ENCODE measurements at places on chromosomes 16 and 17. TPM values are rescaled to one million over a fixed set of nuclear protein-coding genes. Genes with fewer than 3 reads are reported as not detected.
A peak's percentile ranks its signal among the peaks of the same experiment; 100 is the strongest.

Gene ATF7IP2
- 32.8 TPM for total RNA-seq

Gene NLRP1
- 10.4 TPM for total RNA-seq

Gene CDH3
- 142 TPM for total RNA-seq

Gene KRT31
- not detected for total RNA-seq

Gene PKMYT1
- 74.7 TPM for total RNA-seq

Gene GPRC5C
- total RNA-seq = 17.1 TPM

Gene SYCE1L
- 5.8 TPM for total RNA-seq

Gene ITGB4
- 5.6 TPM for total RNA-seq

Gene TVP23A
- 3.1 TPM for total RNA-seq

Gene SEPTIN12
- total RNA-seq = not detected

Gene ACSM2B
- total RNA-seq = not detected

- H3K4me1 ChIP-seq = no peaks in the 10 kb centered on the region
- no peaks in the 10 kb centered on the region for H3K27me3 ChIP-seq
- no peaks in the 10 kb centered on the region for H3K36me3 ChIP-seq
- no peak for DNase-seq
Observed at GRCh38 chr16:19137201-19138128, 23.7 kb downstream of the ITPRIPL2 start.

- no peak overlapping the region for H3K27ac ChIP-seq
- peaks cover 7% of the 10 kb centered on the region for H3K4me1 ChIP-seq
- H3K4me3 ChIP-seq = no peak overlapping the region
Observed at GRCh38 chr17:49483599-49484509, 11.2 kb upstream of the NGFR start.

DNA sequence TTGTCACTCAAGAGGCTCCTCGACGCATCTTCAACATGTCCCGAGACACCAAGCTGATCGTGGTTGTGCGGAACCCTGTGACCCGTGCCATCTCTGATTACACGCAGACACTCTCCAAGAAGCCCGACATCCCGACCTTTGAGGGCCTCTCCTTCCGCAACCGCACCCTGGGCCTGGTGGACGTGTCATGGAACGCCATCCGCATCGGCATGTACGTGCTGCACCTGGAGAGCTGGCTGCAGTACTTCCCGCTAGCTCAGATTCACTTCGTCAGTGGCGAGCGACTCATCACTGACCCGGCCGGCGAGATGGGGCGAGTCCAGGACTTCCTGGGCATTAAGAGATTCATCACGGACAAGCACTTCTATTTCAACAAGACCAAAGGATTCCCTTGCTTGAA lies 101.0 kb downstream of the HS3ST2 start:
- H3K27me3 ChIP-seq = no peaks in the 10 kb centered on the region
- no peak overlapping the region for H3K27ac ChIP-seq
- DNase-seq = no peak
- no peaks in the 10 kb centered on the region for H3K4me1 ChIP-seq

GRCh38 chr17:82076785-82077591 lies 11.4 kb upstream of the DUS1L start:
- no peaks in the 10 kb centered on the region for H3K4me1 ChIP-seq
- no peak for DNase-seq
- peaks cover 21% of the 10 kb centered on the region for H3K36me3 ChIP-seq
- H3K4me3 ChIP-seq = no peak overlapping the region

DNA sequence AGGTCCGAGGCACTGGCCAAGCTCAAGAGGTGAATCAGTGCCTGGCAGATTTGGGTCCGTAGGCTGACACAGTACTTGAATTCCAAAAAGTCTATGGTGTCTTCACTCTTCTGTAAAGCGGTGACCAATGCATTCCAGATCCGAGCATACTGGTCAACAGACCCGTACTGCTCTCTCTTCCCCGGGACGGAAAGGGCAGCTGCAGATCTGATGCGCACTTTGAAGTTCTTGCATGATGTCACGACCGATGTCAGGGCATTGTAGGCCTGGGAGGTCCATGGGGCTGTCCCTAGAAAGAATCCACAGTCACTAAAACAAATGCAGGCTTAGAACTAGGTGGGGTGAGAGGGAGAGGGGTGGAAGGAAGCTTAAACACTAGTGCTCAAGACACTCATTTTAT lies 34.9 kb downstream of the HEATR6 start:
- no peaks in the 10 kb centered on the region for H3K27me3 ChIP-seq
- H3K4me3 ChIP-seq = no peak overlapping the region
- no peak for DNase-seq
- H3K36me3 ChIP-seq = peaks cover 49% of the 10 kb centered on the region

- no peaks in the 10 kb centered on the region for H3K36me3 ChIP-seq
- H3K4me3 ChIP-seq = no peak overlapping the region
- no peaks in the 10 kb centered on the region for H3K27me3 ChIP-seq
- no peaks in the 10 kb centered on the region for H3K4me1 ChIP-seq
Observed at GRCh38 chr17:69654981-69655855, 240.7 kb downstream of the MAP2K6 start.

GRCh38 chr17:28391401-28391800 lies 14.6 kb downstream of the SLC46A1 start:
- H3K27me3 ChIP-seq = no peaks in the 10 kb centered on the region
- no peak overlapping the region for H3K4me3 ChIP-seq
- no peak overlapping the region for H3K27ac ChIP-seq
- H3K4me1 ChIP-seq = no peaks in the 10 kb centered on the region
- no peak for DNase-seq
- H3K36me3 ChIP-seq = no peaks in the 10 kb centered on the region

DNA sequence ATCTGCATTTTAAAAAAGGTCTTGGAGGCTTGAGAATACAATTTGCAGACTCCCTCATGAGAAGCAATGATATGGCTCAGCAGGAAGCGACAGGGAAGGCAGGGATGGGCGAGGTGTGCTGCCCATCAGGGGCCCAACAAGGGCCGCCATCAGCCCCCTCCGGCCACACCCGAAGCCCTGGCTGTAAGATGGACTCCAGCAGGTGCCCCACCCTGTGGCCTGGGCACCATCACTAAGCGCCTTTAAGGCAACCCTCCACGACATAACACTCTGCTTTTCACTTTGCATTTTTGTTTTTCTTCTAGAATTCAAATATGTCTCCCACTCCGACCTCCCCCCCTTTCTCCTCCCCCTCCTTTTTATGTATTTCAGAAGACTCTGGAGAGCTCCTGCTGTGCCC lies 52.2 kb upstream of the RCVRN start:
- H3K4me3 ChIP-seq = no peak overlapping the region
- H3K36me3 ChIP-seq = no peaks in the 10 kb centered on the region
- H3K27ac ChIP-seq = no peak overlapping the region
- H3K27me3 ChIP-seq = peaks cover 2% of the 10 kb centered on the region

- no peak for DNase-seq
- H3K27me3 ChIP-seq = no peaks in the 10 kb centered on the region
- no peaks in the 10 kb centered on the region for H3K36me3 ChIP-seq
- H3K4me1 ChIP-seq = peaks cover 7% of the 10 kb centered on the region
- no peak overlapping the region for H3K4me3 ChIP-seq
Observed at GRCh38 chr17:51372345-51373004, 112.1 kb downstream of the UTP18 start.

GRCh38 chr17:66290101-66290722 lies 12.2 kb upstream of the PRKCA start:
- no peak overlapping the region for H3K4me3 ChIP-seq
- H3K27me3 ChIP-seq = no peaks in the 10 kb centered on the region
- no peak overlapping the region for H3K27ac ChIP-seq
- no peaks in the 10 kb centered on the region for H3K4me1 ChIP-seq
- no peak for DNase-seq

DNA sequence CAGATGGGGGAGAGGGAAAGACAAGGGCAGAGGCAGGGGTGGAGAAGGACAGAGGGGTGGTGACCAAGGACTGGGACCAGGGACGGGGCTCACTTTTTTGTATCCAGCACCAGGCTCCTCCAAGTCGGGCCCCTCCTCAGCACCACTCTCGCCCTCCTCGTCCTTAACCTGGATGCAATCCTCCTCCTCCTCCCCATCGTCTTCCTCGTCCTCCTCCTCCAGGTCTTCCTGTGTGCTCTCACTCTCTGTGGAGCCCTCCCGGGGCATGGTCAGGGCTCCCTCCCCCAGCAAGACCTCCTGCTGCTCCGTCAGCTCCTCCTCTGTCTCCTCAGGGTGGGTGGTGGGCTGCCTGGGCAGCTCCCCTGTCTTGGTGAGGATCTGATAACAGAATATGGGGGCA lies 16.8 kb downstream of the G6PC3 start:
- H3K36me3 ChIP-seq = peaks cover 20% of the 10 kb centered on the region
- H3K27ac ChIP-seq = peak overlapping the region; percentile 70
- H3K27me3 ChIP-seq = no peaks in the 10 kb centered on the region
- H3K4me1 ChIP-seq = peaks cover 7% of the 10 kb centered on the region
- DNase-seq = no peak

GRCh38 chr17:7883781-7884386 lies 4.7 kb upstream of the CHD3 start:
- peaks cover 6% of the 10 kb centered on the region for H3K36me3 ChIP-seq
- DNase-seq = no peak
- H3K4me1 ChIP-seq = peaks cover 22% of the 10 kb centered on the region
- H3K27ac ChIP-seq = no peak overlapping the region
- H3K27me3 ChIP-seq = peaks cover 10% of the 10 kb centered on the region

DNA sequence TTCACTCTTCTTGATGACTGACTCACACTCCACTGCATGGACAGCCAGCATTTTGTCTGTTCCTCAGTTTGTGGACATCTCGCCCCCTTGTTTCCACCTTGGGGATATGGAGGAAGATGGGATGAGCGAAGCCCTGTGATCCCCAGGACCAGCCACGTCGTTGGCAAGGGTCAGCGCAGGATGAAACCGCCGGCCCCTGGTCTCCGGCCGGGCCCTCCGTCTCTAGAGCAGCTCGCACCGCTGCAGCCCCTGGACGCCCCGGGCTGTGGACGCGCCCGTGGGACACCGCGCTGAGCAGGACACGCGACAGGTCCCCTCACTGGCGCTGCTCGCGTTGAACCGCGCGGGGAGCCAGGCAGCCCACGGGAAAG lies 604 bp upstream of the ZC3H18 start:
- no peak overlapping the region for H3K27ac ChIP-seq
- DNase-seq = no peak
- H3K36me3 ChIP-seq = no peaks in the 10 kb centered on the region
- H3K4me1 ChIP-seq = peaks cover 4% of the 10 kb centered on the region

DNA sequence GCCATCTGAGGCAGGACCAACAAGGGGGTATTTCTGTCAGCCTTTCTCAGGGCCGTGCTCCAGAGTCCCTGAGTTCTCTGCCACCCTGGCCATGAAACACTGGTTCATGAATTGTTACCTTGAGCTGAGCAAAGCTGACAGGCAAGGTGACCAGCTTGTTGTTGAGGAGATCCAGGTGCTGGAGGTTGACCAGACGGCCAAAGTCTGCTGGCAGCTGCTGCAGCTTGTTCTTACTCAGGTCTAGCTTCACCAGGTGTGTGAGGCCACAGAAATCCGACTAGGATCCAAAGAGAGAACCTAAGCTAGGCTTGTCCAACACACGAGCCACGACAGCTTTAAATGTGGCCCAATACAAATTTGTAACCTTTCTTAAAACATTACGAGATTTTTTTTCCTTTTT lies 4.7 kb downstream of the LRRC59 start:
- H3K36me3 ChIP-seq = peaks cover 64% of the 10 kb centered on the region
- no peak overlapping the region for H3K27ac ChIP-seq
- no peaks in the 10 kb centered on the region for H3K4me1 ChIP-seq
- no peak overlapping the region for H3K4me3 ChIP-seq
- no peak for DNase-seq

GRCh38 chr16:77897831-77898605 lies 109.7 kb downstream of the VAT1L start:
- H3K4me3 ChIP-seq = no peak overlapping the region
- DNase-seq = no peak
- no peaks in the 10 kb centered on the region for H3K4me1 ChIP-seq
- H3K27ac ChIP-seq = no peak overlapping the region

- no peaks in the 10 kb centered on the region for H3K4me1 ChIP-seq
- no peaks in the 10 kb centered on the region for H3K27me3 ChIP-seq
- no peak overlapping the region for H3K4me3 ChIP-seq
Observed at GRCh38 chr17:67637901-67638641, 79.7 kb upstream of the NOL11 start.

DNA sequence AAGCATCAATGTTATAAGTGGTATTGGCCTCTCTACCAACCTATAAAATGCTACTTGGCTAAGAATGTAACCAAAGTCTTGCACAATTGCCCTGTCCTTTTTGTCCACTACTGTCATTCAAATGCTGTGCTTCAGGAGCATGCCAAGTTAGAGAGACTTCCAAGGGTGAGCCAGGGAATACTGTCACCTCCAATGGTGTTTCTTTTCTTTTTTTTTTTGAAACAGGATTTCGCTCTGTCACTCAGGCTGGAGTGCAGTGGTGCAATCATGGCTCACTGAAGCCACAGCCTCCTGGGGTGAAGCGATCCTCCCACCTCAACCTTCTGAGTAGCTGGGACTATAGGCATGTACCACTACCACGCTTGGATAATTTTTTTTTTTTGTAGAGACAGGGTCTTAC lies 43.7 kb upstream of the ERN1 start:
- no peaks in the 10 kb centered on the region for H3K4me1 ChIP-seq
- no peak overlapping the region for H3K4me3 ChIP-seq
- H3K27ac ChIP-seq = no peak overlapping the region
- peaks cover 4% of the 10 kb centered on the region for H3K36me3 ChIP-seq
- H3K27me3 ChIP-seq = no peaks in the 10 kb centered on the region

DNA sequence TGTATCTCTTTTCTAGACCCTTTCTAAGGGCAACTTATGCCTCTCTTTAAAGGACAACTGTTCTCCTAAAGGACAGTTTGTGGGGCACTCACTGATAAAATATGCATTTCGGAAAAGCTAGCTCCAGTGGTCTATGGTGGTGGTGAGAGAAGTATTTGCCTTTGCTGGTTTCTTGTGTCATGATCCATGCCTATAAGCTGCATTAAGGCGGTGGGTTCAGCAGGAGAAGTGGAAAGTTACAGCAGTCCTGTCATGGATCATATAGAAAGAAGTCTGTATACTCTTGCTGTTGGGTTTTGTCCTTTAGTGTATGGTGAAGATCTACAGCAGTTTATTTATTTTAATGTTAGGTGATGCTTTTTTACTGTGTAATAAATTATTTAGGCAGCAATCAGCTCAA lies 563.9 kb upstream of the PSMD7 start:
- H3K27me3 ChIP-seq = no peaks in the 10 kb centered on the region
- H3K27ac ChIP-seq = no peak overlapping the region
- DNase-seq = no peak
- no peak overlapping the region for H3K4me3 ChIP-seq
- H3K4me1 ChIP-seq = no peaks in the 10 kb centered on the region

GRCh38 chr16:90044111-90044551 lies 24.9 kb upstream of the DBNDD1 start:
- DNase-seq = no peak
- H3K4me1 ChIP-seq = peaks cover 9% of the 10 kb centered on the region
- no peaks in the 10 kb centered on the region for H3K27me3 ChIP-seq
- no peak overlapping the region for H3K27ac ChIP-seq
- H3K36me3 ChIP-seq = no peaks in the 10 kb centered on the region
